ENCODE measurements at places on chromosomes 3 and 15.

GRCh38 chr3:115042351-115042750 lies 104.7 kb downstream of the ZBTB20 start:
- DNase-seq = no peak

- DNase-seq = no peak
These were observed 216.3 kb downstream of the RPLP1 start for GRCh38 chr15:69668963-69669362.

DNA sequence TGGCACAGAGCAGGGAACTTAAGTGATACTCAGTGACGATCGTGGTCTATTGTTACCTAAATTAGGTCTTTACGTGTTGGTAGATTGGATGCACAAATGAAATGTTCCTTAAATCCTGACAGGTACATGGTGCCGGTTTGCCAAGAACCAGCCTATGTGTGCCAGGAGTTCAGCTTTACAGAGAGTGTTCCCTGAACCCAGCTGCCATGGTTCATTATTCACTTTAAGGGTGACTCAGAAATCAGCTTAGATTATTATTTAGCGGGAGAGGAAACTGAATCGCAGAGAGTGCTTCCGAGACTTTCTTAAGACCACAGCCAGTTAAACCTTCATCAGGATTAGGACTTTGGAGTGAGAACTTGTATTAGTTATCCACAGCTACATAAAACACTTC lies 21.5 kb downstream of the FAM43A start:
- DNase-seq = no peak

DNA sequence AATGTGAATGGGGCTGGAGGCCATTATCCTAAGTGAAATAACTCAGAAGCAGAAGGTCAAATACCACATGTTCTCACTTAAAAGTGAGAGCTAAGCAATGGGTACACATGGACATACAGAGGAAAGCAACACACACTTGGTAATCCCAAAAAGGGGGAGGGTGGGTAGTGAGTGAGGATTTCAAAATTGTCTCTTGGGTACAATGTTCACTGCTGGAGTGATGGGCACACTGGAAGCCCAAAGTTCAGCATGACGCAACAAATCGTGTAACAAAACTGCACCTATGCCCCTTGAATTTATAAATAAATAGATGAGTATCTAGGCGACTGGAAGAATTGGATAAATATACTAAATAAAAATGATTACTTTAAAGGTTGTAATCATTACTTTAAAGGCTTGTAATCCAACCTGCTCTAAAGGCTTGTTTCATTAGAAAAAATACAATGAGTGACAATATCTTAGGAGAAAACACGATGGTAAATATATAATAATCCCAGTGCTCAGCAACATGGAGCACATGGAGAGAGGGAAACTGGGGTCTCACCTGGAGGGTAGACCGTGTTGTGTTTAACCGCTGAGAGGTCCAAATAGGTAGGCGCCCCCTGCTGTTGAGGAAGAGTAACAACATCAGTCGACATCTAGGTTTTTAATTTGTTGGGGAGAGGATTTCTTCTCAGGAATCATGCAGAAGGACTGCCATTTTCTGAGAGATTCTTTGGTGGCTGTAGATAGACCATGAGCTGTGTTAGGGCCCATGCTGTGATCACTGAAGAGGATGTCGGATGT lies 78.5 kb upstream of the ROBO1 start:
- no peak for DNase-seq

- DNase-seq = no peak
These were observed 24.2 kb upstream of the LXN start for GRCh38 chr3:158696618-158697017.

DNA sequence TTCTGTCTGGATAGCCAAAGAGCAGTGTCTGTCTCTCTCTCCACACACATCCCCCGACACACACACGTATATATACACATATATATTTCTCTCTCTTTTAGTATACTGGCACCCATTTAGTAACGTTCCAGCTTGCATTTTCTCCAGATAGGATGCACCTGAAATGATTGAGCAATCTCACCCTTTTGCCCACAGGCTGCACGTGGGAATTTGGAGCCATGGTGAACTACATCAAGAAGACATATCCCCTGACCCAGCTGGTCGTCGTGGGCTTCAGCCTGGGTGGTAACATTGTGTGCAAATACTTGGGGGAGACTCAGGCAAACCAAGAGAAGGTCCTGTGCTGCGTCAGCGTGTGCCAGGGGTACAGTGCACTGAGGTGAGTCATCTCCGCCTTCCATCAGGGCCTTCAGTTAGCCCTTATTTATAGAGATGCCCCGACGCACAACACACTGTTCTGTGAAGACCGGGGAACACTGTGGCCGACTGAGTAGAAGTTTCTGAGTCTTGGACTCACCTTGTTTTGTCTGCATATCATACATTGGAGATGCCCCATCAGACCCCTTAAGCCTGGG lies 45.7 kb downstream of the RLBP1 start:
- DNase-seq = no peak

DNA sequence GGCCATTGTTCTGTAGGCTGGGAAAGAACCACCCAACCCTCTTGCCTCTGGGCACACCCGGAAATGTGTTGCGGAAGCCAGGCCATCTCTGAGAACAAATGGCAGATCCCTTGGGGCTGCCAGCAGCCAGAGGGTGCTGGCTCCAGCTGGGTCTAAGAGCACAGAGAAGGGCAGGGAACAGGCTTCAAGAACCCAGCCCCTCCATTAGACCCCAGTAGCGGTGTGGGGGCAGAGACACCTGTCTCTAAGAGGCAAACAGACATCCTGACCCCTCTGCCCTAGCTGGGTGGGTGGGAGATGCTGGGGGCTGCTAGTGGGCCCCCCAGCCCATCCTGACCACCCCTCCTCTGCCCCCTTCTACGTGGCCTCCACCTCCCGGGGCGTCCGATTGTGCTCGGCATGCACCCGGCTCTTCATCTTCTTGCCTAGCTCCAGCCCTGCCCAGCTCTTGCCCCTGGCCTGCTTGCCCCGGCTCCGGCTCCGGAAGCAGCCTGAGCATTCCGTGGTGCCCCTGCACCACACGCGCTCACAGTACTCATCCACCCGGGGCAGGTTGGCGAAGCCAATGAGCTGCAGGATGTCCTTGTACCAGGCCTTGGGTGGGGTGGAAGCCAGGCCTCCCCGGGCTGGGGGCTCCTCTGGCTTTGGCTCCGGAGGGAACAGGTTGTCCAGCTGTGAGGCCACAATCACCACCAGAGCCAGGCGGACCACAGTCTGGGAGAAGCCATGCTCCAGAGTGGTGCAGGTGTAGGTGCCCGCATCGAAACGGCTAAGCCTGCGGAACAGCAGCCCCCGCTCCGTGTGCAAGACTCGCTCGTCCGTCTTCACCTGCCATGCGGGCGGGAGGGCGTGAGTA lies 9.4 kb downstream of the SEMA3G start:
- no peak for DNase-seq

DNA sequence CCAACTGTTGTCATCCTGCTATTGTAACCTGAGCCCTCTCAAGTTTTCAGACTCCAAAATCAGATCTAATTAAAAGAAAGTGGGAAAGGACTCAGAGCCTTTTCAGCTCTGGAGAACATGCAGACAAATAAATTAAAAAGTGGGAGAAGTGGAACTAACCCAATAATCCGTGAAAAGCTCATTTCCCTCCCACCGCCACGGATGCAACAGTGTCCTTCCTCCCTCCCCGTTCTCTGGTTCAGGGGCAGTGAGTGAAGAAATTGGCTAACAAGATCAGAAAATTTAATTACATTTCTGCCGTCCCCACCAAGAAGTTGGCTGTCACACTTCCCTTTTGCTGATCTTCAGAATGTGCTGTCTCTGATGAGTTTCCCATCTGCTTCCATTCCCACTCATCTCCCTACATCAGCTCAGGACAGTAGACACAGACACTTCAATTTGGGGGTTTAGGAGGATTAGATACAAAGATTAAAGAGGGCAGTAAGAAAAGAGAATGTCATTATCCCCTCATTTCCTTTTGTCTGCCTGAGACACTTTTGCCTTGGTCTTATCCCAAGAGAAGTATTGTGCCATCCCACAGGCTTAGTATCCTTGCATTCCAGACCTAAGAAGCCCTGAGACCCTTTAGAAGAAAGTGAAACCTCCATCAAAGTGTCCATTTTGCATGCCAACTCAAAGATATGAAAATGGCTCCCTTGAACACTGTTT lies 335.7 kb upstream of the PPP2R3A start:
- DNase-seq = no peak

DNA sequence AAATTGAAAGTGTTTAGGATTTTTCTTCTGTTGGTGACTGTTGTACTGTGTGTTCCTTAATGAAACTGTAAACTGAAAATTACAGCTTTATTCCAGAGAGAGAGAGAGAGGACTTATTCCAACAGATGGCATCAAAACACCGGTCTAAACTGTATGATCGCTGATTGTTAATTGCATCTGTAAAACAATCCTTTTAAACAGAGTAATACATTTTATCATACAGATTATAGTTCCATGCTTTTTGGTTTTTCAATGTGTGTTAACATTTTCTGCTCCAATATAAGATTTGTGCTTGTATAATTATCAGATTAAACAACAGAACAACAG lies 289.7 kb upstream of the DNAJC19 start:
- DNase-seq = no peak

- no peak for DNase-seq
These were observed 184.1 kb upstream of the TP63 start for GRCh38 chr3:189446959-189447560.

DNA sequence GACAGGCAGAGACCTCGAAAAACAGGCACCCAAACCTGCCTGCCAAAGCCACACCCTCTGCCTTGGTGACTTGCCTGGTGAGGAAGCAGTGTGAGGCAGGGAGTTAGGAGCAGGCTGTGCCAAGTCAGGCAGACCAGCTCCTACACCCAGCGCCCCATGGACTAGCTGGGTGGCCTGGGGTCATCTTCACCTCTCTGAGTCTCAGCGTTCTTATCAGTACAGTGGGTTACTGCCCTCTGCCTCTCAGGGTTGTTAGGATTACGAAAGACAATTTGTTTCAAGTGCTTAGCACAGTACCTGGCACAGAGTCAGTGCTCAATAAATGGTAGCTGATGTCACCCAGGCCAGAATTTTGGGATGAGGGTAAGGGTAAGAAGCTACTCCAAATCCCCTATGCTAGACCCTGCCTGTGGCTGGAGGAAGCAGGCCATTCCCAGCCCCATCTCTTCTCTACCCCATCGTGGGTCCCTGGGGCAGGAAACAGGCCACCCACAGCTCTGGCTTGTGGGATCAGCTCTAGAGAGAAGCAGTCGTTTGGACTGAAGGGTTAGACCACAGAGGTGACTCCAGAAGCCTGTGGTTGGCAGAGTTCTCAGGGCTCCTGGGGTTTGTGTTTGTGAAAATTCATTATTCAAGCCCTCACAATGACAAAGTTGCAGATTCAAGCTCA lies 10.1 kb downstream of the SLC51B start:
- DNase-seq = no peak

DNA sequence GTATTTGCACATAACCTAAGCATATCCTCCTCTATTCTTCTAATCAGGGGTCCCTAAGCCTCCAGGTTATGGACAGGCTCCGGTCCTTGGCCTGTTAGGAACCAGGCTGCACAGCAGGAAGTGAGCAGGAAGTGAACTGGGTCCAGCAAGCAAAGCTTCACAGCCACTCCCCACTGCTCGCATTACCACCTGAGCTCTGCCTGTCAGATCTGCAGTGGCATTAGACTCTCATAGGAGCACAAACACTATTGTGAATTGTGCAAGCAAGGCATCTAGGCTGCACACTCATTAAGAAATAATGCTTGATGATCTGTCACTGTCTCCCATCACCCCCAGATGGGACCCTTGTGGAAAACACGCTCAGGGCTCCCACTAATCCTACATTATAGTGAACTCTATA lies 9.8 kb downstream of the MSL2 start:
- DNase-seq = no peak

- peak; percentile 26 for DNase-seq
These were observed 18.2 kb upstream of the GJD2 start for GRCh38 chr15:34773013-34773412.

DNA sequence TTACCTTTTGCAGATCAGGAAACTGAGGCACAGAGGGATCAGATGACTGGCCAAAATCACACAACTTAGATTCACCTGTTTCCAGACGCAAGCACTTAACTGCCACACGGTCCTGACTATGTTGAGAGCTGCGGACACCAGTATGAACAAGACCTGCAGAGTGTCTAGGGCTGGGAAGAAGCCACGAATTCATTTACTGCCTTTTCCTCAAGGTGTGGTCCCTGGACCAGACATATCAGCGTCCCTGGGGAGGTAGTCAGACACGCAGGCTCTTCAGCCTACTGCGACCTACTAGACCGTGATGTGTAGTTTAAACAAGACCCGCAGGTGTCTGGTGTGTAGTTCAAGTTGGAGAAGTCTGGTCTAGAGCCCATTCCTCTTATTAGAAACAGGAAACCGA lies 541 bp upstream of the SLC6A11 start:
- no peak for DNase-seq

DNA sequence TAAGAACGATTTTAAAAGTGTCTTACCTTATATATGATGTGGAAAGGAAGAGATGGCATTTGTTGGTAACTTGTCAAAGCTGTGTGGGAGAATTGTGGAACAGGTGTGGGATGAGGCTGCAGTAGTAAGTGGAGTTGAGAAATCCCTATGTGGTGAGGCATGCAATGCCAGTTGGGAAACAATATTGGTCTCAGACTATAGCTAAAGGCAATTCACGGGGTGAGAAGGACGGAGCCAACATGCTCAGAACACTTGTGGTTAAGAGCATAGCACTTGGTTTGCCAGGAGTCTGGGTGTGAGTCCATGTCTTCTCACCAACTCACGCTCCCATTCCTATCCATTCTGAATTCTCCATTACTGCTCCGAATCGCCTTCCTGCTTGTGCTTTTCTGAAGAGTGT lies 615.6 kb upstream of the ADAMTS9 start:
- DNase-seq = no peak

DNA sequence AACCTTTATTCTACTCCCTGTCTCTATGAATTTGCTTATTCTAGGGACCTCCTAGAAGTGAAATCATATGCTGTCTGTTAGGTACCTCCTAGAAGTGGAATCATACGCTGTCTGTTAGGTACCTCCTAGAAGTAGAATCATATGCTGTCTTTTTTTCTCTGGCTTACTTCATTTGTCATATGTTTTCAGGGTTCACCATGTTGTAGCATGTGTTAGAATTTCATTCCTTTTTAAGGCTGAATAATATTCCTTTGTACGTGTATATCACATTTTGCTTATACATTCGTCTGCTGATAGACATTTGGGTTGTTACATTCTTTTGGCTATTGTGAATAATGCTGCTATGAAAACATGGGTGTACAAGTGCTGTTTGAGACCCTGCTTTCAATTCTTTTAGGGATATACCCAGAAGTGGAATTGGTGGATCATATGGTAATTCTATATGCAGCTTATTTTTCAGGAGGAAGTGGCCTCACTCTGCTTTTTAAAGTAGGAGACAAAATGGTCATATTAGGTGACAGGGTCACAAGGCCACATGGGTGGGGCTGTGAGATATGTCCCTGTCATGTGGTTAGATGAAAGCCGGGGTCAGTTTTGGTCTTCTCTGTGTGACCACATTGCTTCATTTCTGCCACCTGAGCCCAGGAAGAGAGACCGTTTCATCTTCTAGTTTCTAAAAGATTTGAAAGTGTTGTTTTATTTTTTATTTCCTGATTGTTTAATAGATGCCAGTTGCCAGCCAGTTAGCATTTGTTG lies 76.7 kb downstream of the FLNB start:
- no peak for DNase-seq
